ENCODE measurements at places on chromosomes 13 and 19. TPM values are rescaled to one million over a fixed set of nuclear protein-coding genes. Genes with fewer than 3 reads are reported as not detected.
A peak's percentile ranks its signal among the peaks of the same experiment; 100 is the strongest.

KLK5 gene
- 25.4 TPM for polyA plus RNA-seq

PCDH20 gene
- 0.88 TPM for polyA plus RNA-seq

VMAC gene
- 3.4 TPM for polyA plus RNA-seq

DMKN gene
- polyA plus RNA-seq: 24.0 TPM

PRSS57 gene
- not detected for polyA plus RNA-seq

LILRB2 gene
- polyA plus RNA-seq: 3.0 TPM

COX6B2 gene
- polyA plus RNA-seq: 171 TPM

ZNF471 gene
- 7.0 TPM for polyA plus RNA-seq

MCF2L gene
- polyA plus RNA-seq: 5.0 TPM

ZNF554 gene
- polyA plus RNA-seq: 6.9 TPM

SHKBP1 gene
- polyA plus RNA-seq: 37.2 TPM

IGFL3 gene
- polyA plus RNA-seq: not detected

- peak; percentile 25 for DNase-seq
These were observed 2.0 kb upstream of the KLF12 start for GRCh38 chr13:74136084-74136658.

- no peak for DNase-seq
These were observed 1586.1 kb downstream of the OLFM4 start for GRCh38 chr13:54614726-54615125.

GRCh38 chr19:48569814-48570213 lies 17.8 kb downstream of the SULT2B1 start:
- DNase-seq: no peak

- DNase-seq: no peak
These were observed 68.1 kb downstream of the UFM1 start for GRCh38 chr13:38417727-38418126.

DNA sequence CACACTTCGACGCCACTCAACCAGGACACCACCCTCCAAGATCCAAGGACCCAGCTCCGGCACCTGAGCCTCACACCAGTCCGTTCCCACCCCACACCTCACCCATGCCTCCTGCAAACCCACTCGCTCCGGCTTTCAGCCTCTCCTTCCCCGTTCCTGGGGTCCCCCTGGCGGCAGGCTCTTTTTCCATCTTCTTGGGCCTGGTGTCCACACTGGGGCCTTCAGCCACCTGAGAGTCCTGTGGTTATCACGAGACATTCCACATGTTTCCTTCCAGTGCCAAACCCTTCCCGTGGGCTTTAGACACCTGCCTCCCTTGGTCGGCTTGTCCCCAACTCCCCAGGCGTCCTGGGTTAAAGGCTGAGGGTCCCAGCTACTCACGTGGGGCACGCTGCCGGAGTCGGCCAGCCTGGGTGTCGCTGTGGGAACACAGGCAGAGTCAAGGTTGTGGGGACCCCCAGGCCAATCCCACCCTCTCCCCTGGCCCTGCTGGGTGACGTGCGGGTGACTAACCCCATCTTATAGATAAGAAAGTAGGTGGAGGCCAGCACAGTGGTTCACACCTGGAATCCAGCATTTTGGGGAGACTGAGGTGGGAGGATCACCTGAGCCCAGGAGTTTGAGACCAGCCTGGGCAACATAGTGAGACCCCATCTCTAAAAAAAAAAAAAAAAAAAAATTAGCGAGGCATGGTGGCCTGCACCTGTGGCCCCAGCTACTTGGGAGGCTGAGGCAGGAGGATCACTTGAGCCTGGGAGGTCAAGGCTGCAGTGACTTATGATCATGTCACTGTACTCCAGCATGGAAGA lies 1.9 kb downstream of the JSRP1 start:
- DNase-seq: no peak

- DNase-seq: peak; percentile 61
These were observed at the start of gene ZNF580 for GRCh38 chr19:55640577-55641425. Gene ZNF580, plus strand, starts transcription at chr19:55641002. Its CDS starts 1,507 bp downstream, at chr19:55642509.

- peak; percentile 53 for DNase-seq
These were observed 437 bp downstream of the SMARCA4 start for GRCh38 chr19:10961073-10961860.

DNA sequence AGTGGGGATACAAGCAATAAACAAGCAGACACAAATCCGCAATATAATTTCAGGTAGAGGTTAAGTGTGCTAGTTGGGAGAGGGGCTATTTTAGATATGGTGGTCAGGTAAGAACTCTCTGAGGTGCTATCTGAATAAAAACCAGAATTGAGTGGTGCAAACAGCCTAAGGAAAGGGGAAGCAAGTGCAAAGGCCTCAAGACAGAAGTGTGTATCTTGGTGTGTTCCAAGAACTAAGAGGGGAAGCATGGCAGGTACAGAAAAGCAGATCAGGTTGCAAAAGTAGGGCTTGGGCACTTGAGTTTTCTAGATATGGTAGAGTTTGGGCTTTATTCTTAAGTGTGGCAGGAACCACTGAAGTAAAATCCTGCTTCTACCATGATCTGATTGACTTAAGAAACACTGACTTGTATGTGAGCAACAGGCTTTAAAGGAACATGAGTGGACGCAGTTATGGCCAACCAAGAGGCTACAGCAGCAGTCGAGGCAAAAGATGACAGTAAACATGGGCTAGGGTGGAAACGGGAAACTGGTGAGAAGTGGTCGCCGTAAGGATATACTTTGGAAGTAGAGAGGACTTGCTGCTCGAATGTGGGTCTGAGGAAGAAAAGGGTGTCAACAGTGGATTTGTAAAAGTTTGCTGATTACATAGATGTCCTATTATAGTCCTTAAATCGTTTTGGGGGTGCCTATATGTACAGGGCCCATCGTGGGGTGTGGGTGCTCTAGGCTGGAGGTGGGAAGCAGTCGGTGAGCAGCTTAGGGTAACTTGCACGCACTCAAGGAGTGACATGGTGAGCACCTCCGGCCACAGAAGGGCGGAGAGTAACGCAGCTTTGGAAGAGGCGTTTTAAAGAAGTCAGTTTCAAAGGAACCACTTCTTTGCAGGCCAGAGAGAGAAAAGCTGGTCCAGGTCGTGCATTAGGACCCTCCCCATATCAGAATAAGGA lies 677 bp downstream of the TGDS start:
- DNase-seq: peak; percentile 46

- no peak for DNase-seq
These were observed 660.6 kb downstream of the EFNB2 start for GRCh38 chr13:105874814-105875213.

DNA sequence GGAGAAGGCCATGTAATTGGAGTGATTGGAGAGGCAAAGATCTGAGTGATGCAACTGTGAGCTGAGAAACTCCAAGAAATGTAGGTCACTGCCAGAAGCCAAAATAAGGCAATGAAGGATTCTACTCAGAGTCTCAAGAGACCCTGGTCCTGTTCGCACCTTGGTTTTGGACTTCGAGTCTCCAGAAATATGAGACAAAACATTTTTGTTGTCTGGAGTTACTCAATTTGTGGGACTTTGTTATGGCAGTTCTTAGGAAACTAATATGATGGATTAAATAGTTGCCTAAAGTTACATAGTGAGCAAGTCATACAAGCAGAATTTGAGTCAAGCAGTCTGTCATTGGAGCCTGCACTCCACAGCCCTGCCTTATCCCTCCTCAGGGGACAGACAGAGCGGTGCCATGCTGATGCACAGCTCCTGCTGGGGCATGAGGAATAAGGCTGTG lies 104.2 kb downstream of the ITGBL1 start:
- no peak for DNase-seq

GRCh38 chr13:27296496-27296895 lies 25.9 kb downstream of the RASL11A start:
- DNase-seq: no peak

DNA sequence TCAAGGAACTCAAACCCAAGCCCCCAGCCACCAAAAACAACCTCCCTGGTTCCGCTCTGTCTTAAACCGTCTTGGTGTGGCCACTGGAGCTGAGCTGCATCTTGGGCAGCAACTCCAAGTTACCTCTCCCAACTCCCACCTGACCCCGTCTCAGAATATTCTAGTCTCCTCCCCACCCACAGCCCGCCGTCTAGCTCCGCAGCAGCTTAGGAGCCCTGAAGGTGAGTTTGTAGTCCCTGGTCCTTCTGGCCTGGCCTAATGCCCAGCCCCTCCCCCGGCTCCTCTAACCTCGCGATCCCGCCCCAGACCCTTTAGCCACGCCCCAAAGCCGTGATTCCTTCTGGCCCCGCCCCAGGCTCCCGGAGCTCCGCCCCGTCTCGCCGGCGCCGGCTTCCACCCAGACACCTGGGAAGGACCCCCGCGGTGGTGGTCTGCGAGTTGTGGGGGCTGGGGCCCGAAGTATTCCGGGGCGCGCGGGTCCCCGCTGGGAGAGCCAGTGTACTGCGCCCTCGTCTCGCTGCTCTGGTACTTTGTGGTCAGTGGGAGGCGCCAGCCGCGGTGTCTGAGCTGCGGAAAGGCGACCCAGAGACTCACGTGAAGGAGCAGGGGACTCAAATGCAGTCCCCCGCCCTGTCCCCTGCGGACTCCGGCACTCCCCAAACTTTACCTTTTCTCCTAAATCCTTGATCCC lies 2.5 kb upstream of the LHB start:
- peak; percentile 66 for DNase-seq

GRCh38 chr13:29459813-29460355 lies 135.6 kb downstream of the SLC7A1 start:
- no peak for DNase-seq

DNA sequence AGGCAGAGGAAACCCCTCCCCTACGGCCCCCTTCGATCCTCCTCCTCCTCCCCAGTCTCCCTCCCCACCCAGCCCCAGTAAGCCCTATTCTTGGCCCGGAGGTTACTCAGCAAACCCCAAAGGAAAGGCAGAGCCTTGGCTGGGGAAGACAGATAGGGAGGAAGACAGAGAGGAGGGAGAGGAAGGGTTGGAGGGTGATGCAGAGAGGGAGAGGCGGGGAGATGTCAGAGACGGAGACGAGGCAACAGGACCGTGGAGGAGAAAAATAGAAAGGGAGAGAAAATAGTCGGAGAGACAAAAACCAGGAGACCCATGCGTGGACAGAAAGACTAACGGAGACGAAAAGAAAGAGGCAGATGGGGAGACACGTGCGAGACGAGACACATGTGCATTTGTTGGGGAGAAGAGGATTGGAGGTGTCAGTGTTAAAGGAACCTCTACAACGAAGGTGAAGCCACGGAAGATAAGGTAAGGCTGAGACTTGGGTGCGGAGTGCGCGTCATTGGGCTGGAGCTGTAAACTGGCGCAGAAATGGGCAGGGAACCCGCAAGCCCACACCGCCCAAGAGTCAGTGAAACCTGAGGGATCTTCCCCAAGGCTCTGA lies 2.9 kb downstream of the TGFB1 start:
- DNase-seq: no peak

DNA sequence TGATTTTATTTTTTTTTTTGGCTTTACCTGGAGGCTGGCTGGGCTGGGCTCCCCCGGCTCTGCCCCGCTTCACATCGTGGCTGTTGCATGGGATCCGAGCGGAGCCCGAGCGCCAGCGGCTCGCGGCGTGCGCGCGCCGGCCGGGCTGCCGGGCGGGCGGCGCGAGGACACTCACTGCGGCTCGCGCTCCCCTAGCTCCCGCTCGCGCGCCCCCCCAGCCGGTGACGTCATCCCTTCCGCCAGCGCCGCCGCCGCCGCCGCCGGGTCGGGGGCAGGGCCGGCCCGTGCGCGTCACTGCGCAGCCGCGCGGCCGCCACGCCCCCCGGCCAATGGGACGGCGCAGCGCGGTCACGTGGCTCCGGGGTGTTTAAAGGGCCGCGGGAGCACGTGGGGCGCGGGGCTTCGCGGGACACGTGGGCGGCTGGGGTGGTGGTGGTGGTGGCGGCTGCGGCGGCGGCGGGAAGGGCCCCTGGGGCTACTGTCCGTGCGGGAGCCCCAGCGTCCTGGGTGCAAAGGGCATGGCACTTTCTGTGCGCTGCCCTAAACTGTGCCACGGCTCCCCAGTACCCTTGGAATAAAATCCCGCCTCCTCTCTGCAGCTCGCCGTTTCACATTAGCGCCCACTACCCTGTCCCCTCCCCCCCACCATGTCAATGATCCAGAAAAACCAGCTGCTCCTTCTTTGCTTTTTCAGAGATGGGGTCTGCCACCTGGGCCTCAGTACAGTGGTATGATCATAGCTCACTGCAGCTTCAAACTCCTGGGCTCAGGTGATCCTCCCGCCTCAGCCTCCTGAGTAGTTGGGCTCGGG lies at the start of gene PTPRS:
Gene PTPRS, minus strand, starts transcription at position 176 of the 811 bp plus-strand sequence. CDS start 54,672 bp downstream, outside the sequence.
- peak; percentile 78 for DNase-seq

- no peak for DNase-seq
These were observed 1.7 kb upstream of the PDE4A start for GRCh38 chr19:10418485-10419199.

DNA sequence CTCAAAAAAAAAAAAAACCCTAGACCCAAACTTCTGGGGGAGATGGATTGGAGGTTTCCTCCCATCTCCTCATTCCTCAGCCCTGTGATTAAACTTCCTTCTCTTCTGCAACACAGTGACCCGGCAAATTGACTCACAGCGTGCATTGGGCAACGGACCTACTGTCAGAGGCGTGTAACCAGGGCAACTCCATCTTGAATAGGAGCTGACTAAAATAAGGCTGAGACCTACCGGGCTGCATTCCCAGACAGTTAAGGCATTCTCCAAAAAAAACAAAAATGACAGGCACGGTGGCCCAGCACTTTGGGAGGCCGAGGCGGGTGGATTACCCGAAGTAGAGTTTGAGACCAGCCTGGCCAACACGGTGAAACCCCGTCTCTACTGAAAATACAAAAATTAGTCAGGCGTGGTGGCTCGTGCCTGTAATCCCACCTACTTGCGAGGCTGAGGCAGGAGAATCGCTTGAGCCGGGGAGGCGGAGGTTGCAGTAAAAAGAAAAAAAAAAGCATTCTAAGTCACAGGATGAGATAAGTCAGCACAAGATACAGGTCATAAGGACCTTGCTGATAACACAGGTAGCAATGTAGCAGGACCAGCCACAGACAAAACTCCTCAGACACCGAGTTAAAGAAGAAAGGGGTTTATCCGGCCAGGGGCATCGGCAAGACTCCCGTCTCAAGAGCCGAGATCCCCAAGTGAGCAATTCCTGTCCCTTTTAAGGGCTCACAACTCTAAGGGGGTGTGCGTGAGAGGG lies 5.4 kb upstream of the NLRP7 start:
- DNase-seq: no peak

- DNase-seq: no peak
These were observed 224.1 kb downstream of the FGF9 start for GRCh38 chr13:21894703-21895699.

DNA sequence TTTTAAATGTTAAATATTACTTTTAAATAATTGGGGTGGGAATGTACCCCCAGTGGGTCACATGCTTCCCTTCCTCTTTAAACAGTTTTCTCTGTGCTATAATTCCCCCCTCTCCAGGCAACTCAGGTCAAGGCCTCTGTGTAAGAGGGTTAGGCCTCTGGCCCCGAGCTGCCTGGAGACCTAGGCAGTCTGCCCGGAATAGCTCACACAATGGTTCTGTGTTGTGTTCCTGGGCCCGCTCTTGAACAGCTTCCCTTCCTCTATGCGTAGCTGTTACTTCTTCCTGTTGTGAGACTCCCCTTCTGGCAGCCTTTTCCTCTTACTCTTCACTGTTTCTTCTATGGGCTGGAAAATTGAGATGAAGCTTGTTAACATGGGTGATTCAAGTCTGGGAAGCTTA lies 14.8 kb upstream of the ZNF492 start:
- peak; percentile 78 for DNase-seq

- DNase-seq: no peak
These were observed 24.0 kb upstream of the OLFM4 start for GRCh38 chr13:53004573-53004972.

- DNase-seq: no peak
These were observed 187.9 kb downstream of the KATNAL1 start for GRCh38 chr13:30119476-30119875.

- DNase-seq: no peak
These were observed 330.6 kb downstream of the ATP8A2 start for GRCh38 chr13:25702386-25702785.

Data from testis (tissue), 5 donors.